ENCODE measurements at places on chromosomes 11 and 22. TPM values are rescaled to one million over a fixed set of nuclear protein-coding genes. Genes with fewer than 3 reads are reported as not detected.

DNA sequence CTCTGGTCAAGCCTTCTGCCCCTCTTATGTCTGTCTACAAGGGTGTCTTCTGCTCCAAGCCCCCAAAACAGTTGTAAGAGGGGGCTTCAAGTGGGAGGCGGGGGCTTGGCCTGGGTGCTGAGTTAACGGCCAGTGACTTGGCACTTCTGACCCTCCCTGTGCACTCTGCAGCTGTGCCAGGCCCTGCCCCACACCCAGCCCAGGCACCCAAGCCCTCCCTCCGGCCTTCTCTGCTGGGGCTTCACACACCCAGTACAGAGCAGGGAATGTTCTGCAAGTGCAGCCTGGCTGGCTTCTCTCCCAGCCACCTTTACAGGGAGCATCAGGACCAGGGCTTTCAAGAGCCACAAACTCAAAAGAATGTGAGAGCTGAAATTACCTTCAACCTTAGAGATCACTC is 3.8 kb downstream of the TMEM121B start:
- DNase-seq: no peak

GRCh38 chr22:29266564-29267461 is 968 bp downstream of the RHBDD3 start:
- no peak for DNase-seq

DNA sequence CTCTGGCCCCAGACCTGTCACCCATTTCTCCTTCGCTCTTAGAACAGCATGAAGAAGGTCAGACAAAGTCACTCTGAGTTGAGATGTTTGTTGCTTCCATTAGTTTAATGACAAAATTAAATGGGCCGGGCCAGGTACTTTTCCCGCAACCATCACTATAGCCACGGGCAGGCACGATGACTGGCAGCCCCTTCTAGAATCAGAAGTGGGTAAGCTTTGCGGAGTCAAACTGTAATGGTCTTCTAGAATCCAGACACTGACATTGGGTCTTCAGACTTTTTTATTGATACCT is 2.3 kb upstream of the ACR start:
- no peak for DNase-seq

GRCh38 chr11:92480499-92480898 is 255.9 kb downstream of the FAT3 start:
- DNase-seq: no peak

GRCh38 chr11:25612806-25613205 is 719.1 kb upstream of the ANO3 start:
- DNase-seq: no peak

The RTN4R gene
- total RNA-seq: 4.4 TPM

The OR2AG1 gene
- not detected for total RNA-seq
